ENCODE measurements at places on chromosomes 12 and 14. TPM values are rescaled to one million over a fixed set of nuclear protein-coding genes. Genes with fewer than 3 reads are reported as not detected.

Gene RAD52
- total RNA-seq: 8.3 TPM

Gene RPL41
- total RNA-seq: 4,402 TPM

Gene KRT80
- 8.3 TPM for total RNA-seq

Gene TMEM253
- 0.24 TPM for total RNA-seq

Gene TUNAR
- total RNA-seq: not detected

Gene MFAP5
- 11.5 TPM for total RNA-seq

Gene ENDOU
- not detected for total RNA-seq

Gene NGDN
- 75.9 TPM for total RNA-seq

Gene GLT8D2
- 0.43 TPM for total RNA-seq

Gene SLC8A3
- 0.48 TPM for total RNA-seq

Gene CLEC6A
- total RNA-seq: not detected

Gene DHRS4
- 29.6 TPM for total RNA-seq

Gene UBC
- total RNA-seq: 3,029 TPM

Gene PRH2
- total RNA-seq: not detected

Gene SLC25A47
- not detected for total RNA-seq

Gene TMEM106C
- total RNA-seq: 91.9 TPM

Gene RDH5
- 1.2 TPM for total RNA-seq

Gene CLEC7A
- not detected for total RNA-seq

Gene CLEC1B
- total RNA-seq: not detected

Gene CHGA
- not detected for total RNA-seq

Gene PTHLH
- total RNA-seq: 193 TPM

Gene TMEM179
- total RNA-seq: not detected

Gene TAS2R46
- total RNA-seq: 0.85 TPM

Gene LRP1-AS
- total RNA-seq: not detected
